Caco-2 (cell line): ENCODE measurements at places on chromosomes 13 and 19. TPM values are rescaled to one million over a fixed set of nuclear protein-coding genes. Genes with fewer than 3 reads are reported as not detected.

PRTN3 gene
- 0.29 TPM in 1 of 2 replicates, not detected in the other for total RNA-seq

- H3K4me1 ChIP-seq = no peaks in the 10 kb centered on the region
- H3K4me3 ChIP-seq = no peak overlapping the region
- no peak overlapping the region for H3K27ac ChIP-seq
- H3K36me3 ChIP-seq = no peaks in the 10 kb centered on the region
- no peaks in the 10 kb centered on the region for H3K27me3 ChIP-seq
Observed at GRCh38 chr13:32026623-32027022, 5.0 kb upstream of the FRY start.

GRCh38 chr19:7492142-7492541, 3.3 kb upstream of the PEX11G start:
- H3K27ac ChIP-seq = no peak overlapping the region
- H3K36me3 ChIP-seq = no peaks in the 10 kb centered on the region
- no peak overlapping the region for H3K4me3 ChIP-seq
- DNase-seq = no peak

DNA sequence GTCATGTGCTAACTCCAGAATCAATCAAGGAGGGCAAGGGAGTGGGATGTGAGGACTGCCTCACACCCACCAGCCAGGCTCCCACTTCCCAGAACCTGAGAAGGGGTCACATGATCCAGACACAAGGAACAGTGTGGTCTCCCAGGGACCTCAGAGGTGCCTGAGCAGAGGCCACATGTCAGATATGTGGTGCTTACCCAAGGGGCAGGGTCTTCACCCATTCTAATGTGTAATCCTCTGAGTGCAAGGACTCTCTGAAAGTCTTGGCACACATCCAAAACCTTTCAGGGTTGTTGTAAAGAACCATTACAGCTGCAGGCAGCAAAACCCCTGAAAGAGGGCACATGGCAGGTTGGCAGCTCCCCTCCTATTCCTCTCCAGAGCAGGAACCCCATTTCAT, 656.6 kb downstream of the UQCRFS1 start:
- H3K27ac ChIP-seq = no peak overlapping the region
- no peaks in the 10 kb centered on the region for H3K27me3 ChIP-seq
- H3K4me1 ChIP-seq = no peaks in the 10 kb centered on the region
- no peaks in the 10 kb centered on the region for H3K36me3 ChIP-seq

DNA sequence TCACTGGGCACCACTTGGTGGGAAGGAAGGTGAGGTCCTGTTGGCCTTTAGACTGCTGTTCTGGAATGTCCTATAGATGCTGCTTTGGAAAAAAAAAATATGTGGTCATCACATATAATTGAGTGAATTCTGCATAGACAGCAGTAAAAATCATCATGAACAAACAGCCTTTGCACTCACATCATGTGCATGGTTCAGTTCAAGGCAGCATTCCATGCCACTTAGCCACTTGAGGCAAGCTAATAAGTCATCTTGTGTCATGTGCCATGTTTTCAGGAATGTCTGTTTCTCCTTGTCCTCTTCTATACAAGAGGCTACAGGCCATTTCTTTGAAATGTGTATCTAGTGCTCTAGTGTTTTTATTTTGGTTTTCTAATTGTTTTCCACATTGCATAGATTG, 43.9 kb upstream of the TSC22D1 start:
- no peak overlapping the region for H3K4me3 ChIP-seq
- DNase-seq = no peak
- no peaks in the 10 kb centered on the region for H3K36me3 ChIP-seq
- no peak overlapping the region for H3K27ac ChIP-seq
- H3K4me1 ChIP-seq = peaks cover 13% of the 10 kb centered on the region

GRCh38 chr19:49301165-49301865, 23.7 kb downstream of the SLC6A16 start:
- no peak overlapping the region for H3K27ac ChIP-seq
- H3K27me3 ChIP-seq = no peaks in the 10 kb centered on the region
- DNase-seq = peak; percentile 78
- no peaks in the 10 kb centered on the region for H3K4me1 ChIP-seq
- H3K4me3 ChIP-seq = no peak overlapping the region

- DNase-seq = no peak
- H3K36me3 ChIP-seq = no peaks in the 10 kb centered on the region
- peak overlapping the region; percentile 80 for H3K4me3 ChIP-seq
- no peaks in the 10 kb centered on the region for H3K27me3 ChIP-seq
- peaks cover 17% of the 10 kb centered on the region for H3K4me1 ChIP-seq
Observed at GRCh38 chr19:45508861-45509691, 1.8 kb downstream of the VASP start.
